Colonic mucosa (tissue), 4 donors: ENCODE measurements at places on chromosomes 16 and 17. TPM values are rescaled to one million over a fixed set of nuclear protein-coding genes. Genes with fewer than 3 reads are reported as not detected.
A peak's percentile ranks its signal among the peaks of the same experiment; 100 is the strongest.

ARHGAP44 gene
- 46.3 TPM for total RNA-seq

- no peaks in the 10 kb centered on the region for H3K27me3 ChIP-seq
- H3K36me3 ChIP-seq, result no peaks in the 10 kb centered on the region
- H3K4me3 ChIP-seq, result no peak overlapping the region
- H3K4me1 ChIP-seq, result peaks cover 6% of the 10 kb centered on the region
- peak overlapping the region; percentile 66 for H3K27ac ChIP-seq
Observed at GRCh38 chr17:50883850-50884438, 17.8 kb upstream of the TOB1 start.

TAC4 gene
- not detected for total RNA-seq

GRCh38 chr16:56988948-56989945 lies at the start of gene NLRC5:
TSS of gene NLRC5 (plus strand) at chr16:56989557. CDS start at chr16:57020713, 31,156 bp downstream.
- H3K36me3 ChIP-seq, result no peaks in the 10 kb centered on the region
- DNase-seq, result peak; percentile 94
- no peaks in the 10 kb centered on the region for H3K27me3 ChIP-seq
- peak within 1 kb of the TSS; percentile 59 for H3K4me3 ChIP-seq
- H3K4me1 ChIP-seq, result peaks cover 33% of the 10 kb centered on the region

DNA sequence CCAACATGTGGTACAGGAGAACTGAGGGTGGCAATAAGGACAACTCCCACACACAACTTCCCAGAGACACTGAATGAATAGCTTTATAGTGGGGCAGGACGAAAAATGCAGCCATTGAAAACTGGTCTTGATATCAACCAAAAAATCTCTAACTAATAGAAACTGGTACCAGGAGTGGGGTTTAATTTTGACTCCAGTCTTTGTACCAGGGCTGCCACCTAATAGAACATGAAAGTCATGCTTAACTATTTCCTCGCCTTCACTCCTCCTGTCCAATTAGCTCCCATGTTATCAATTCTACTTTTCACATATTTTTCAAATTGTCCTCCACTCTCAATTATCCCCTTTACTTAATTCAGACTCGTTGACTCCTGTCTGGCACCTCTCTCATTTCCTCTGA lies 192.0 kb upstream of the ERCC4 start:
- H3K27ac ChIP-seq, result no peak overlapping the region
- H3K4me1 ChIP-seq, result no peaks in the 10 kb centered on the region
- no peaks in the 10 kb centered on the region for H3K27me3 ChIP-seq
- no peak overlapping the region for H3K4me3 ChIP-seq

CD300A gene
- 5.6 TPM for total RNA-seq

- peak overlapping the region; percentile 28 for H3K27ac ChIP-seq
- no peak overlapping the region for H3K4me3 ChIP-seq
- no peaks in the 10 kb centered on the region for H3K36me3 ChIP-seq
- DNase-seq, result no peak
- H3K27me3 ChIP-seq, result no peaks in the 10 kb centered on the region
- no peaks in the 10 kb centered on the region for H3K4me1 ChIP-seq
Observed at GRCh38 chr17:59427425-59427921, 96.0 kb downstream of the YPEL2 start.

DNA sequence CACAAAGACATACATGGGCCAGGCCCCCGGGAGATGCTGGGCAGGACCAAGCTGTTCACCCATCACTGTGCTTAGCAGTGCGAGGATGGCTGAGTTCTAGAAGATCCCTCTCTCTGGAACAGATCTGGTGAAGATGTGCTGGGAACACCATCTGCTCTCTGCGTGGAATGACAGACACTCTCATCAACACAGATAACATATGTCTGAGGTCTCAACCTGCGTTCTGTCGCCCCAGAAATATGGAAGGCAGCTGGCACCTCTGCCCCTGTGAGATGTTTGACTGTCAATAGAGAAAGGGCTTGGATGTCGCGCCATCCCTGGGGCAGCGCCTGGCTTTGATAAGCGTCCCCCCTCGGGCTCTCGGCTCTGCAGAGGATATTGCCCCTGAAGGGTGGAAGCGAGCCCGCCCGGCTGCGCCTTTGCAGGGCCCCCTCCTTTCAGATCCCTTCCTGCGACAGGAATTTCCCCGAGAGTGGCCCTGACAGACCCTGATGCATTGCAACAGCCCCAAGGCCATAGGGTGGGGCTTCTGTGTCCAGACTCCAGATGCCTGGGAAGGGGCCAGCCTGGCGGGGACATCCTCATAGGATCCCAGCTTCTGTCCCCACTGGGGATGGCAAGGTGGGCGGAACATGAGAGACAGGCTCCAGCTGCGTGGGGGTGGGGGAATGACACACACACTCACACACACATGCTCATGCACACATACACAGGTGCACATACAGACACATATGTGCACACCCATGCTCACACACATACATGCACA lies 86.9 kb upstream of the ZNF469 start:
- no peak for DNase-seq
- H3K36me3 ChIP-seq, result no peaks in the 10 kb centered on the region
- H3K27me3 ChIP-seq, result no peaks in the 10 kb centered on the region
- no peak overlapping the region for H3K27ac ChIP-seq

GRCh38 chr16:21626659-21627277 lies 25.6 kb downstream of the IGSF6 start:
- peaks cover 6% of the 10 kb centered on the region for H3K36me3 ChIP-seq
- H3K27ac ChIP-seq, result peak overlapping the region; percentile 47
- no peak overlapping the region for H3K4me3 ChIP-seq
- H3K27me3 ChIP-seq, result no peaks in the 10 kb centered on the region
- H3K4me1 ChIP-seq, result no peaks in the 10 kb centered on the region
- DNase-seq, result no peak

- H3K27me3 ChIP-seq, result no peaks in the 10 kb centered on the region
- H3K4me1 ChIP-seq, result no peaks in the 10 kb centered on the region
- DNase-seq, result no peak
- no peak overlapping the region for H3K4me3 ChIP-seq
- H3K36me3 ChIP-seq, result no peaks in the 10 kb centered on the region
Observed at GRCh38 chr17:74280093-74280513, 6.1 kb downstream of the DNAI2 start.

DNA sequence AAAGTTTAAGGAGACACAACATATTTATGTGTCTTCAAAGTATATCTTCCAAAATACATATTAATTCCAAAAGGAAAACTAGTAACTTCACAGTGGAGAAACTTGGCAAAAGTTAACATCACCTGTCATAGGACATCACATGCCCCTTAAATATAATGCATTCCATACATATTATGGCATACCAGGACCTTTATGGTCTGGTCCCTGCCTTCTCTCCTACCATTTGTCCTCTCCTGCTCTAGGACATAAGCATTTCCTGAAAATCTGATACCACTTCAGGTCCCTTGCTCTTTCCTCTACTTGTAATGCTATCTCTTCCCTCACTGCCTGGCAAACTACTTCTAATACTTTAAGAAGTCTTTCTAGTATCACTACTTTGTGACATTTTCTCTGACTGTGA lies 168.1 kb upstream of the RBL2 start:
- DNase-seq, result no peak
- H3K27me3 ChIP-seq, result no peaks in the 10 kb centered on the region
- no peak overlapping the region for H3K27ac ChIP-seq
- no peaks in the 10 kb centered on the region for H3K4me1 ChIP-seq

DNA sequence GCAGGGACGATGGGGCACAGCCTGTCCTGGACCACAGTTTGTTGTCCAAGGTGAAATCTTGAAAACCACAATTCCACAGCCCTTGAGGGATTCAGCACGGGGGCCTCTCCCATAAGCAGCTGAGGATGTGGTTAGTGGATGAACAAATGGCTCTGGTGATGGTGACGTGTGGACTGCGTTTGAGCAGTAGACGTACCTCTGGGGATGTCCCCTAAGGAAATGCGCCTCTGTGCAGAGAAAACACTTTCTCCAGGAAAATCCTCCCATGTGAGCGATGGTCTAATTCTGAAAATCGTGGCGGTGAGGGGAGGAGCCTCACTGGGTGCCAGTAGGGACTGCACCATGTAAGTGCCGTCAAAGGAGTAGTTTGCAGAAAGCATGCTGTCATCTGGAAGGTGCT lies 2.7 kb upstream of the SEPTIN12 start:
- H3K36me3 ChIP-seq, result no peaks in the 10 kb centered on the region
- no peak for DNase-seq
- H3K27me3 ChIP-seq, result no peaks in the 10 kb centered on the region
- no peak overlapping the region for H3K4me3 ChIP-seq

DNA sequence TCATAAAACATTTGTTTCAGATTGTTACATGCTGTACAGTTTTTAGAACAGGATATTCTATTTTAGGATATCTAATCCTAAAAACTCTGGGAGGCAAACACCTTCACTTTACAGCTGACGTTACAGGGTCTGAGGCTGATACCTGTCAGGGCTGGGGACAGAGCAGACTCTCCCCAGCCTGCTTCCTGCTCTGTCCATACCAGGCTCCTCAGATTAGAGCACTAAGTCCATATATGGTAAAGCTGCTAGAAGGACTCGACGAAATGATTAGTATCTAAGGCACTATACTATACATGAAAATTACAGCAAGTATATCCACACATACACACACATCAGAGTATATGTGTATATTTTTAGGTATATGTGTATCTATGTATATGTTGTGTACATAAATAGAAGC lies 125.2 kb downstream of the ZFHX3 start:
- no peak overlapping the region for H3K4me3 ChIP-seq
- H3K36me3 ChIP-seq, result no peaks in the 10 kb centered on the region
- H3K27me3 ChIP-seq, result no peaks in the 10 kb centered on the region
- H3K4me1 ChIP-seq, result no peaks in the 10 kb centered on the region
- H3K27ac ChIP-seq, result no peak overlapping the region

GDPD1 gene
- total RNA-seq, result 3.4 TPM

DOC2B gene
- total RNA-seq, result 4.4 TPM

- H3K36me3 ChIP-seq, result no peaks in the 10 kb centered on the region
- H3K27me3 ChIP-seq, result no peaks in the 10 kb centered on the region
- H3K4me1 ChIP-seq, result peaks cover 19% of the 10 kb centered on the region
Observed at GRCh38 chr17:44113868-44114840, 9.3 kb downstream of the HDAC5 start.

KRT9 gene
- not detected for total RNA-seq

DNA sequence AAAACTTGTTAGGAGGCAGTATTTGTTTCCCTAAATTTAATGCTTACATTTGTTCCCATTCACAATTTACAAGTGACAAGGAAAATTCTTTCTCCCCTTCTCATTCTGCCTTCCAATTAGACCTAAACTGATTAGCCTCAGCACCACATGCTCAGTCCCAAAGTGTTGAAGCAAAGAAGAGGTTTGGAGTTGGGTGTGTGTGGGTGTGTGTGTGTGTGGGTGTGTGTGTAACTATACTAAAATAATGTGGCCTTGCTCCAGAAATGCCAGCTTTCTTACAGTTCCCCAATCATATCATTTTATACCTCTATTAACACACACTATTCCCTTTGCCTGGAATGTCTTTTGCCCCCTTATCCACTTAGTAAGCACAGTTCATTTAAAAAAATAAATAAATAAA lies 6.9 kb upstream of the UTP6 start:
- no peak overlapping the region for H3K27ac ChIP-seq
- DNase-seq, result no peak
- no peak overlapping the region for H3K4me3 ChIP-seq

APOBR gene
- 87.4 TPM for total RNA-seq

GRCh38 chr17:6831661-6832263 lies at the start of gene TEKT1:
TSS of gene TEKT1 (minus strand) at chr17:6831729. CDS start at chr17:6830376, 1,353 bp downstream.
- peak within 1 kb of the TSS; percentile 17 for H3K4me3 ChIP-seq
- no peak within 1 kb of the TSS for H3K27ac ChIP-seq
- no peaks in the 10 kb centered on the region for H3K36me3 ChIP-seq
- peaks cover 28% of the 10 kb centered on the region for H3K27me3 ChIP-seq
- peak; percentile 55 for DNase-seq
- H3K4me1 ChIP-seq, result peaks cover 5% of the 10 kb centered on the region

GRCh38 chr16:53509906-53510703 lies 7.1 kb upstream of the AKTIP start:
- no peak overlapping the region for H3K27ac ChIP-seq
- H3K36me3 ChIP-seq, result no peaks in the 10 kb centered on the region
- no peaks in the 10 kb centered on the region for H3K4me1 ChIP-seq
- DNase-seq, result peak; percentile 58
- no peaks in the 10 kb centered on the region for H3K27me3 ChIP-seq

GRCh38 chr17:38925263-38925995 lies at the start of gene LASP1NB:
TSS of gene LASP1NB (plus strand) at chr17:38925614.
- no peak within 1 kb of the TSS for H3K27ac ChIP-seq
- H3K4me1 ChIP-seq, result no peaks in the 10 kb centered on the region
- H3K27me3 ChIP-seq, result no peaks in the 10 kb centered on the region

DNA sequence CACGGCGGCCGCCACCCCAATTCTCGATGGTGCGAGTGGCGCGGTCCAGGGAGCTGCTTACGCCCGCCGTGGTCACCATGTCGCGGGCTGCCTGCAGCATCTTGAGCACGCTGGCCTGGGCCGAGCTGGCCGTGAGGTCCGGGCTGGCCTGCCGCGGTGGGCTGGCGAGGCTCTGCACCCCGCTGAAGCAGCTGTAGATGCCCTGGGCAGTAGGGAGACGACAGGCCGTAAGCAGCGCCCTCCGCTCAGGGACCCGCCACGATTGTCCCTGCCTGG lies 16.4 kb downstream of the GRIN2C start:
- no peak for DNase-seq
- no peak overlapping the region for H3K27ac ChIP-seq
- no peak overlapping the region for H3K4me3 ChIP-seq
- no peaks in the 10 kb centered on the region for H3K36me3 ChIP-seq

DNA sequence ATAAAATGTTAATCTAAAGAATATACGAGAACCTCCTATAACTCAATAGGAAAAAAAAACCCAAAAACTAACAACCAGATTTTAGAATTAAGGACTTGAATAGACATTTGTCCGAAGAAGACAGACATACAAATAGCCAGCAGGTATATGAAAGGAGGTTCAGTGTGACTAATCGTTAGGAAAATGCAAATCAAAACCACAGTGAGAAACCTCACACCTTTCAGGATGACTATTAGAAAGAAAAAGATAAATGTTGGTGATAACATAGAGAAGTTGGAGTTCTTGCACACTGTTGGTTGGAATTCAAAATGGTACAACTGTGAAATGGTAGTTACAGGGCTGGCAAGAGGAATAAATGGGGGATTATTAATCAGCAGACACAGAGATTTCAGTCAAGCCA lies 339.0 kb downstream of the TMEM114 start:
- no peaks in the 10 kb centered on the region for H3K4me1 ChIP-seq
- H3K27me3 ChIP-seq, result no peaks in the 10 kb centered on the region

- H3K36me3 ChIP-seq, result no peaks in the 10 kb centered on the region
- no peak overlapping the region for H3K4me3 ChIP-seq
- H3K27me3 ChIP-seq, result no peaks in the 10 kb centered on the region
- H3K27ac ChIP-seq, result no peak overlapping the region
- no peaks in the 10 kb centered on the region for H3K4me1 ChIP-seq
- no peak for DNase-seq
Observed at GRCh38 chr17:69702078-69702477, 287.6 kb downstream of the MAP2K6 start.

GRCh38 chr17:58446086-58446485 lies 28.8 kb upstream of the RNF43 start:
- H3K36me3 ChIP-seq, result no peaks in the 10 kb centered on the region
- no peaks in the 10 kb centered on the region for H3K27me3 ChIP-seq
- no peak overlapping the region for H3K27ac ChIP-seq
- DNase-seq, result no peak
- H3K4me3 ChIP-seq, result no peak overlapping the region

GRCh38 chr17:55266051-55266957 lies 1.5 kb downstream of the HLF start:
- DNase-seq, result no peak
- H3K27ac ChIP-seq, result no peak overlapping the region
- H3K4me1 ChIP-seq, result no peaks in the 10 kb centered on the region
- peak overlapping the region; percentile 37 for H3K4me3 ChIP-seq

- H3K27ac ChIP-seq, result no peak overlapping the region
- peak overlapping the region; percentile 49 for H3K4me3 ChIP-seq
- DNase-seq, result no peak
- H3K27me3 ChIP-seq, result no peaks in the 10 kb centered on the region
- no peaks in the 10 kb centered on the region for H3K36me3 ChIP-seq
Observed at GRCh38 chr17:6070430-6070912, 292 bp downstream of the WSCD1 start.

- H3K27me3 ChIP-seq, result no peaks in the 10 kb centered on the region
- no peak overlapping the region for H3K27ac ChIP-seq
- no peaks in the 10 kb centered on the region for H3K4me1 ChIP-seq
- no peak for DNase-seq
Observed at GRCh38 chr16:74922150-74923138, 62.5 kb downstream of the WDR59 start.
